ENCODE measurements at places on chromosomes 5 and 9.

- DNase-seq, result no peak
These were observed 10.2 kb downstream of the MAPK9 start for GRCh38 chr5:180281706-180282105.

GRCh38 chr9:78369639-78370219 lies 72.8 kb downstream of the PSAT1 start:
- DNase-seq, result no peak

DNA sequence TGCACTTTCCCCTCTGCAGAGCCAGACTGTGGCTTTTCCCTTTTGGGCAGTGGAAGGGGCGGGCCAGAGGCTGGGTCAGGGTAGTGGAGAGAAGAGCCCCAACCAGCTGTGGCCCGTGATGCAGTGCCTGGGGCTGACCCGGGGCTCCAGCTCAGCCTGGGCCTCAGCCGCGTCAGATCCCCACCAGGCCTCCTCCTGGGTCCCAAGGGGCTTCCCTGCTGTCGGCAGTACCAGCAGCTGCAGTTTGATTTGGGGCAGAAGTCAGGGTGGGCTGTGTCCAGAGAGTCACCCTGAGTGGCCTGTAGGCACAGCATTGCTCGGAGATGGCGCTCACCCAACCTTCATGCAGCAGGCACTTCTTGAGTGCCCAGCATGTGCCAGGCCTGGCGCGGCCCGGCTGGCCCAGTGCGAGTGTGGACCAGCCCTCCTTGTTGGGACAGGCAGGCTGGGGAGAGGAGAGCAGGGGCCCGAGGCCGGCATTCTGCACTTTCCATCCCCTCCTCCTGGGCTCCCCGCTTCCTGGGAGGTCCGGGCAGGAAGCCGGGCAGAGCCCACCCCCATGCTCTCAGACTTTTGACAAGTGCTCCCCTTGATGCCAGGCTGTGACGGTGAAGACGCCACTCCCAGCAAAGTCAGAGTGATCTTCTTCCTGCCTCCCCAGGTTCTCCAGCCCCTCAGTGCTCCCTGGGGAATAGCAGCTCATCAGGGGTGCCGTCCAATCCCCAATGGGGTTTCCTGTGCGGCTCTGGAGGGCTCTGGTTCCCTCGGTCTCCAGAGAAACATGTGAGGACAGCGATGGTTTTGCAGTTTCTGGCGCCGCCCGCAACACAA lies 88.3 kb upstream of the COL5A1 start:
- no peak for DNase-seq

- no peak for DNase-seq
These were observed 47.6 kb upstream of the HOMER1 start for GRCh38 chr5:79561525-79561893.

GRCh38 chr5:180390441-180391190 lies 37.5 kb upstream of the GFPT2 start:
- no peak for DNase-seq

- DNase-seq, result no peak
These were observed 20.5 kb upstream of the GLRX start for GRCh38 chr5:95842854-95843544.

DNA sequence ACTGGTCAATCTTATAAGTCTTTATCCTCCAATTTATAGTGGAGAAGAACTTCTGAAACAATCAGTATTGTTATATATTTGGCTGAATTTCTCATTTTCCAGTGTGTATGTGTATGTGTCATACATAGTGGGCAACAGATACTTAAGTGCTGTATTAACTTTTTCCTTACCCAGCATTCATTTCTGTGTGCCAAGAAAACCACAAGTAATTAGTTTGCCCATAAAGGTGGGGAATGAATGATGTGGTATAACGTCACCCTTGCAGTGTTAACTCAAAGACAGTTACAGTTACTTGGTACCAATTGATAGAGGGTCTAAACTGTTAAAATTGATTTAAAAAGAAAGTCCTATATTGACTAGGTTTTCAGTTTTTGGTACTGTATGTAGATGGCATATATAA lies 2.0 kb downstream of the OGN start:
- DNase-seq, result no peak

DNA sequence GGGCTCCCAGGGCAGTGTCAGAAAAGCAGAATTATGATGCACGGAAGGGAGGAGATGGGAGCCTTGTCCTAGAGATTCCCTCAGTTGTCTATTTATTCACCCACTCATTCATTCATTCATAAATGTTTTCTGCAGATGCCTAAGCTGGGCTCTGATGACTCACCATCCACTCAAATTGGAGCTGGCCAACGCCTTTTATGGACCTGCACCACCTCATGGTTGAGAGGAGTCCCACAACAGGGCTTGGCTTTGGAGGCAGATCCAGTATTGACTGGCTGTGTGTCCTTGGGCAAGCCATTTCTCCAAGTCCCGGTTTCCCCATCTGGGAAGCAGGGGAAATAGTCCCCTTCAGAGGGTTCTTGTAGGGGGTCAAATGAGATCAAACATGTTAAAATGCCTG lies 227.8 kb downstream of the MELK start:
- DNase-seq, result no peak

- no peak for DNase-seq
These were observed 250.8 kb downstream of the MAT2B start for GRCh38 chr5:163756170-163756569.

DNA sequence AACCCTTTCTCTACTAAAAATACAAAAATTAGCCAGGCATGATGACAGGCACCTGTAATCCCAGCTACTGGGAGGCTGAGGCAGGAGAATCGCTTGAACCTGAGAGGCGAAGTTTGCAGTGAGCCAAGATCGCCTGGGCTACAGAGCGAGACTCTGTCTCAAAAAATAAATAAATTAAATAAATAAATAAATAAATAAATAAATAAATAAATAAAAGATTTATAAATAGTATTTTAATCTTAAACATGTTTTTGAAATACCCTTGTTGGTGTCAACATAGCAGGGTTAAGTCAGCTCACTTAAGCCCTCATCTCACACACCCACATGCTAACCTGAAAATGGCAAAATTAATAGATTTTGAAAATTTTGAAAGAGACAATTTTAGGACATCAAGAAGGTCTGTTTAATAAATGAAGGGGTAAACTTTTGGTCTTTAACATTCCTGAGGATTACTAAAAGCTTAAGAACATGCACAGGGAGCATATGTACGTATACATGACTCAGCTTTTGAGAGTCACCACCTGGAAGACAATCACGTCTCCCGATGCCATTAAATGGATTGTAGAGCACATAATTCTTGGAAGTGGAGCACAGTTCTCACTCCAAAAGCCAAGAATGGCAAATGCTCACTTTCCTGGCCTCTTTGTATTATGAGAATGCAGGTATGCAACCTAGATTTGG lies 202.5 kb downstream of the GDNF start:
- no peak for DNase-seq

- no peak for DNase-seq
These were observed 524 bp downstream of the MEGF10 start for GRCh38 chr5:127290946-127291693.

- no peak for DNase-seq
These were observed 613.7 kb upstream of the CDH18 start for GRCh38 chr5:20601678-20602100.

GRCh38 chr9:129849901-129850300 lies 14.6 kb downstream of the USP20 start:
- DNase-seq, result no peak

DNA sequence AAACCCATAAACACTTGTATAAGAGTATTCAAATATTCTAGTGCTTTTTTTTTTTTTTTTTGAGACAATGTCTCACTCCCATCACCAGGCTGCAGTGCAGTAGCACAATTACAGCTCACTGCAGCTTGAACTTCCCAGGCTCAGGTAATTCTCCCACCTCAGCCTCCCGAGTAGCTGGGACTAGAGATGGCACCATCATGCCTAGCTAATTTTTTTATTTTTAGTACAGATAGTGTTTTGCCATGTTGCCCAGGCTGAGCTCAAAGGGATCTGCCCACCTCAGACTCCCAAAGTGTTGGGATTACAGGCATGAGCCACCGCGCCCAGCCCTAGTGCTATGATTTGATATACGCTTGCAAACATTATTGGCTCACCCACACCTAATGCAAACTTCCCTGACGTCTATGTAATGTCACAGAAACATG lies 11.8 kb downstream of the IL6ST start:
- DNase-seq, result no peak

DNA sequence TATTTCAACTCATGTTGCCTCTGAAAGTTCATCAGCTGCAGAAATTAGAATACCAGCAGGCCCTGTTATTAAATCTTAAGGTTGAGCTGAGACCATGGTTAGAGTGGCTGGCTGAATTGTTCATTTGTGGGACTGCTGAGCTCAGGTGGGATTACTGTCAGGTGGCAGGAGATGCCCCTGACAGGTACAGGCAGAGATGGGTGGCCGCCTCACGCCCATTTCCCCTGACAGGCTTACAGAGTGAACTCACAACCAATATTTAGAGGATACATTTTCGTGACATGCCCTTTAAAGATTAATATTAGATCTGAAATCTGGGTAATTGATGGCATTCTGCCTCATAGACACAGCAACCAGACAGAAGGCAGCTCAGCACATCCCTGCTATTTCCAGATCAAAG lies 136.0 kb downstream of the MVB12B start:
- DNase-seq, result no peak

- DNase-seq, result no peak
These were observed 225.1 kb downstream of the ARRDC3 start for GRCh38 chr5:91158011-91158410.

DNA sequence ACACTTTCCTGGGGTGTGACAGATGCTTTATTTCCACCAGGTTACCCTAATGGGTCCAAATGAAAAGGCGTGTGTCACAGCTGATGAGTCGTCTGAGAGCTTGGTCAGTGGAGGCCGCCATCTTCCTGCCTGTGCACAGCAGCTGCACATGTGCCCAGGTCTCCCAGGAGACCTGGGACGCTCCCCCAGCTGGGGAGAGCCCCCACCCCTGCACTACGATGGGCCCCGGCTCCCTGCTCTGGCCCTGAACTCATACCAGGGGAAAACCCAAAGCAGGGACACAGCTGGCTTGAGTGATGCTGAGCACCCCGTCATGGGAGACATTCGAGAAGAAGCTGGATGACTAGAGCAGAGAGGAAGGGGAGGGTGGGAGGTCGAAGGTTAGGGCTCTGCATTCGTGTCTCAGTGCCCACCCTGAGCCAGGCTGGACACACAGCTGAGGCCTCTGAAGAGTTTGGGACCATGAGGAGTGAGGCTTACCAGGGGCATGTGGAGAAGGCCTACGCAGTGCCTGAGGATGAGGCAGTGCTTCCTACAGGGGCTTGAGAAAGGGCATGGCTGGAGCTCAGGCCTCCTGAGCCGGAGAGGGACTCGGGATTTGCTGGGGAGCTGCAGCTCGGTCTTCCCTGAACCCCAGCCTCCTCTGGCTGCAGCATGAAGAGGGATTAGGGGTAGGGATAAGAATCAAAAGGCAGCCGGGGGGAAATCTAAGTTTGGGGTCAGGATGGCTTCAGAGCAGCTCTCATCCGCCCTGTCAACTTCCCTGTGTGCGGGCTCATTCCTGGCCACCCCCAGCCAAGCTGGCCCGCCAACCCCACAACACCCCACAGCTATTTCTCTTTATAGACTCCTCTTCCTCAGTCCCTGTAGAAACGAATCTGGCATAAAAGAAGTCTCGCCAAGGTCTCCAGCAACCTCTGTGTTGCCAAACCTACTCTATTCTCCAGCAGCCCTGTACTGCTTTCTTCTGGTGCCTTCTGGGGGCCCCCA lies 42.2 kb upstream of the RNU6ATAC start:
- no peak for DNase-seq

DNA sequence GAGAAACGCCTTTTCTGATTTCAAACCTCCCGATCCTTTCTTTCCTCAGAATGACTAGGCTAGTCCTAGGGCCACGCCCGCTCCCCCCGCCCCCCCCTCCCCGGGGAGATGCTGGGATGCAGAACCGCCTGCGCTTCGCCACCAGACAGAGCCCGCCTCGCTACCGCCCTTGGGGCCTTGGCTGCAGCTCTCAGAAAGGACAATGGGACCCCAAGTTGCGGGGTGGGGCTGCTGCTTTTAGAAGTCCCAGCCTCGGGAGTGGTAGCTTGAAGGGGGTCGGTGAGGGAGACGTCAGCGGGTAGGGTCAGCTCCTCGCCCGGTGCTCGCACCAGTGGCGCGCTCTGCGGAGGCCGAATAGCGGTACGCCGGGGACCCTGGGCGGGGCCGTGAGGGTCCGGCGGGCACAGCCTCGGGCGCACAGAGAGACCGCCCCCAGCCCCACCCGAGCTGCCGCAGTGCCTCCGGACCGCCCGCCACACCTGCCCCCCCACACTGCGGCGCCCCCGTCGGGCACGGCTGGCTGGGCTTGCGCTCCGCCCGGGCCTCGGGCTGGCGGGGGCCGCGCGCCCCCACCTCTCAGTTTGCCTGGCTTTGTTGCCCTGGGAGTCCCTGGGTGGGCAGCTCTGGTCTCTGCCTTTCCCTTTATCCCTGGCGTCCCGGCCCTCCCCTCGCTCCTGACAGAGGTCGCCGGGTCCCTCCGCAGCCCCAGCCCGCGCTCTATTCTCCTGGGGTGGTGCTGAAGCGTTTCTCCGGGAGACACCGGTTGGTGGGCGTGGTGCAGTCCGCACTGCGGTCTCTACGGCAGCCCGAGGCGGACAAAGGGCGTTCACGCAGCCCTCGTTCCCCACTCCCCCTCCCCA lies 1.2 kb downstream of the MAP1B start:
- no peak for DNase-seq

DNA sequence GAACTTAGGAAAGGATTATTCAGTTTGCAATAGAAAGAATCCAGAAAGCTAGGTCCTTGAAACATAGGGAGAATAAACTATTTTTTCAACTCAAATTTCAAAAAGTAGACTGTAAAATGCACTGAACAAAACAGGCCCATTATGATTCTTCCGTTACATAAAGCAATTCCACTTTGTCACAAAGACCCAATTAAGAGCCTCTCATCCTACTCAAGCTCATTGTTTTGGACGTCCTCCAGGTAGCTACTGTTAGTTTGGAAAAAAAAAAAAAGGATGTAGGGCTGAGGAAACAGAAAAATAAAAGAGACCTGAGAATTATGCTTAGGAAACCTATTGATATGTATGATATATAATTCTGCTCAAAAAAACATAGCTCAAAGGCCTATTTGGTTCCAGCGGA lies 74.0 kb downstream of the DIRAS2 start:
- no peak for DNase-seq

DNA sequence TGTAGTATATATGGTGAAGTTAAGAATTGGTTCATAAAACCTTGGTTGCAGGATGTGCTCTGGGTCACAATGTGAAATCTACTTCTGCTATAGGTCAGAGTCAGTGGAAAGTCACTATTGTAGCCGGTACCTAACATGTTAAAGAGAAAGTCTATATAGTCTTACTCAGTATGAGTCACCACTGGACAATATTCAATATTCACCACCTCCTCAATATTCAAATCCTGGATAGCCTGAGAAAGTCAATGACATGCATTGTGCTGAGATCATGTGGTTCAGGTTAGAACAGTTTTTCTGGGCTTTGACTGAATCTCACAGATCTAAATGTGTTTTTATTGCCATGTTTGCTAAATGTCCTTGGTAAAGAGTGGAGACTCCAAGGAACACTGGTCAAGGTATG lies 108.8 kb downstream of the HMHB1 start:
- no peak for DNase-seq

GRCh38 chr5:171595801-171596231 lies 176.4 kb downstream of the FGF18 start:
- no peak for DNase-seq

DNA sequence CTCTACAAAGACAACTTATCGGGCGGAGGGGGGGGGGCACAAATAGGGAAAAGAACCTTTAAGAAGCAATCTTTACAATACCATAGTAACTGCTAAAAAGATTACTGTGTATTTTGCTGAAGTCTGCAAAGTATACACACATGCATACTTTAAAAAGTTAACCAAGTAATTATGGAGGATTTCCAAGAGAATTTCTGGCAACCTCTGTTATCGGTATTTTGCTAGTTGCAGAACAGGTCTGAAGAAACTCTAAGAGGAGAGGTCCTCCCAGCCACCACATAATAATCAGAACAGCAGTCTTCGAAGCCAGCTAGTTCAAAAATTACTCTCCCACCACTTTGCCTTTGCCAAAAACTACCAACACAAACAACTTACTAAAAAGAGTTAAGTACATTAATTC lies 56.1 kb downstream of the UBAP2 start:
- DNase-seq, result no peak

Data from stimulated activated CD8-positive, alpha-beta memory T cell treated with anti-CD3 and anti-CD28 coated beads, Interleukin-4, amount 100 ng/mL, for 1 hour (primary cell).